Lower leg skin (tissue), 4 donors: ENCODE measurements at places on chromosomes 12 and 14. TPM values are rescaled to one million over a fixed set of nuclear protein-coding genes. Genes with fewer than 3 reads are reported as not detected.

The TTC6 gene
- total RNA-seq = 0.34 TPM

GRCh38 chr12:125434936-125435443 is 369.8 kb downstream of the AACS start:
- DNase-seq = no peak

- no peak for DNase-seq
Observed at GRCh38 chr14:99609245-99610170, 5.5 kb upstream of the CCDC85C start.

- DNase-seq = no peak
Observed at GRCh38 chr12:77082021-77082420, 16.7 kb upstream of the E2F7 start.

The UBC gene
- 1,514 TPM for total RNA-seq

The DHH gene
- total RNA-seq = 0.45 TPM

The PLA2G1B gene
- not detected for total RNA-seq

GRCh38 chr14:51023964-51024363 is 70.9 kb downstream of the TRIM9 start:
- DNase-seq = no peak

- no peak for DNase-seq
Observed at GRCh38 chr12:3101309-3102024, 24.3 kb downstream of the TSPAN9 start.
